ENCODE measurements at places on chromosomes 12 and 14.

- no peak for DNase-seq
Measured at GRCh38 chr12:127723251-127723650, 543.7 kb upstream of the TMEM132C start.

DNA sequence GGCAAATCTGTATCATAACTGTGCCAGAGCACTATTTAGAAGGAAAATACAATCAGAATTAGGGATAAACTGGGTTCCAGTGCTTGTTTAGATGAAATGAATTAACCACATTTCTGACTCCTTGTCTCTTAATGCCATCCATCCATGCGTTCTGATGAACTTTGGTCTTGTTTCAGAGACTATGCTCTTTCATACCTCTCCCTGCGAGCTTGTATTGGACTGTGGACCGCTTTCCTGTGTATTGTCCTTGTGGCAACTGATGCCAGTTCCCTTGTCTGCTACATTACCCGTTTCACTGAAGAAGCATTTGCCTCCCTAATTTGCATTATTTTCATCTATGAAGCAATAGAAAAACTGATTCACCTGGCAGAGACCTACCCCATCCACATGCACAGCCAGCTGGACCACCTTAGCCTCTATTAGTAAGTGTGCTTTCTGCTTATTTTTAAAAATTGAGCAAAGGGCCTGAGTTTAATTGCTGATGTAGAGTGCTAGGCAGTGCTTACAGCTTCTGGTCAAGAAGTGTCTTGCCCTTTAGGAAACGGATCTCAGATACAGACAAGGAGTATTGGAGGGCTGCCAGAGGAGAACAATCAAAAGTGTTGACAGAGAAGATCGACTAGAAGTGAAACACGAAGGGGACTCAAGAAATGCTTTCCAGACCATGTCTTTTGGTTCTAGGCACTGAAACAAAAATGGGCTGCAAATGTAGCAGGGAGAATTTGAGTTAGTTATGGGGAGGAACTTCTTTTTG lies 46.7 kb downstream of the SLC4A8 start:
- DNase-seq: no peak

- DNase-seq: no peak
Measured at GRCh38 chr12:110186059-110186458, 61.9 kb downstream of the IFT81 start.

DNA sequence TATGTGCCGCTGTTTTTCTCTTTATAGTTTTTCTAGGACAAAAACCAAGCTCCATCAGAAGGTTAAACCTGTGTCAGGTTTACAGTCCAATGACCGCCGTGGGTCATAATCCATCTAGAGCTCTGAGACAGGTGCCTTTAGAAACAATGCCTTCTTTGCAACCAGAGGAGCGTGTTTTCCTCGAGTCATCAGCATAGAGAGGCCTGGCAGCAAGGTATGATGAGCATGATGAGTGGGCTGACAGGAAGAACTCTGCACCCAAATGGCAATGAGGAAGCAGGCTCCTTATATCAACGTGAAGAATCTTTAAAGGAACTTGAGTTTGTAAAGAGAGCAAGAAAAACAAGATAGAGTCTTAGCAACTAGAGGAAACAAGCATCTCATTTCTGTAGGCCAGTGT lies 60.5 kb upstream of the NUDT4 start:
- no peak for DNase-seq

DNA sequence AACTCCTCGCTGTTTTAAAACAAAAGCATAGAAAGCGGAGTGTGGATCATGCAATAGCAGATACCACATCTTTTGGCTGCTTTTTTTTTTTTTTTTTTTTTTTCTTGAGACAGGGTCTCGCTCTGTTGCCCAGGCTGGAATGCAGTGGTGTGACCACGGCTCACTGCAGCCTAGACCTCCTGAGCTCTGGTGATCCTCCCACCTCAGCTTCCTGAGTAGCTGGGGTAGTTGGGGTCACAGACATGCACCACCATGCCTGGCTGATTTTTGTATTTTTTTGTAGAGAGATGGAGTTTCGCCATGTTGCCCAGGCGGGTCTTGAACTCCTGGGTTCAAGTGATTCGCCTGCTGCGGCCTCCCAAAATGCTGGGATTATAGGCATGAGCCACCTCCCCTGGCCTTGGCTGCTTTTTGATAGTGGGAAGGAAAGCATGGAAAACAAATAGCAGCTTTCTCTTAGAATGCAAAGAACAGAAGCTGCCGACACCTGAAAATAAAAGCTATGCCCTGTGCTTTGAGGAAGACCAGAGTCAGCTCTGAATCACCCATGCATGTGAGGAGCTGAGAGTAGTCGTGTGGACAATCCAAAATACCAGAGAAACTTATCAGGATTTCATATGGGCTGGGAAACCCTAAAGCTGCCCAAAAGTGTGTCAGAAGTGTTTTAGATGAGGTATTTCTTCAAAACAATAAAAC lies 3.6 kb upstream of the ELK3 start:
- DNase-seq: no peak

- peak; percentile 76 for DNase-seq
Measured at GRCh38 chr12:13196130-13196921, at the start of gene EMP1. EMP1 (plus strand) TSS chr12:13196726; CDS start chr12:13211511, 14,785 bp downstream.

DNA sequence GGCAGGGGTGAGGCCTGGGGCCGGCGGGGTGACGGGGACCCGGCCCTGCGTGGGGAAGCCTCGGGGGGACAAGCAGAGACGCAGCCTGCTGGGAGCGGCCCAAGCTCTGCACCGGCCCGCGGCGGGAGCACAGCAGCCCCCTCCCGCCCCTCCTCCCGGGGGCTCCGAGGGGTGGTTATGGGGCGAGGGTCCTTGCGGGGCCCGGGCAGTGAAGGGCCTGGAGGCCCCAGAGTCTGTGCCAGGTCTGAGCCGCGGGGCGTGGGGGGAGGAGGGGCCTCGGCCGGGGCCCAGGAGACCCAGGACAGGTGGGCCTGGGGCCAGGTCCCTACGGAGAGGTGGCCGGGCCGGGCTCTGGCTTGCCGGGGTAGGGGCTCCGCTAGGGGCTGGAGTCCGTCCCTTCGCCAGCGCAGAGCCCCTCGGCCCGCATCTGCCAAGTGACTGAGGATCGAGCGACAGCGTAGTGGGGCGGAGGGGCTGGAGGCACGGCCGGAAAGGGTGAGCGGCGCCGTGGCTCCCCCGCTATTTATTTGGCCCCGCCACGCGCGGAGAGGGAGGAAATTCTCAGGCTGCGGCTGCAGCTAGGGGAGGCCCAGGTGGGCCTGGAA lies 495 bp downstream of the TMEM121 start:
- DNase-seq: no peak

DNA sequence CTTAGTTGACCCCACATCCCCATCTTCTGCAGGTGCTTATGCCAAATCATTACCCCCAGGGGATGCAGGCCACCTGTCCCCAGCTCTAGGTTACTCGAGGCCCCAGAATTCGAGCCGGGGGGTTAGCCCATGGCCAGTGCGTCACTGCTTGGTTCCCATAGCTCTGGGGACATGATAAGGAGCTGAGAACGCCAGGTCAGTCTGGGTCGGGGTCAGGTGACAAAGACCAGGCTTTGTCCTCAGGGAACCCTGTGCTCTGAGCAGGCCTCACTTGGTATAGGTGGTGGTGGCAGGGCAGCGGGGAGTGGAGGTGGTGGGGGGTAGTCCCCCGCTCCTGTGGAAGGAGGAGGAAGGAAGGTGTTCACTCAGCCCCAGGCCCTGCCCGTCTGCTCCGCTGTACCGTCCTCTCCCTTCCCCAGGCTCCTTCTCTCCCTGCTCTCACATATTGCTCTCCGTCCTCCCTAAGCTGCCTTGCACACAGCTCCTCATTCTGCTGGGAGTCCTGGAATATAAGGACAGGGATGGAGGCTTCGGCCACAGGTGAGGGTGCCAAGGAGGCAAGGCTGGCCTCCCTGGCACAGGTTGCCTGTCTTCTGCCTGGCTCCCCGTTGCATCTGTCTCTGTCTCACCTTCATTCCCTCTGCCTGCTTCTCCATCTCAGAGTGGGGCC lies 2.0 kb upstream of the MYH6 start:
- no peak for DNase-seq

DNA sequence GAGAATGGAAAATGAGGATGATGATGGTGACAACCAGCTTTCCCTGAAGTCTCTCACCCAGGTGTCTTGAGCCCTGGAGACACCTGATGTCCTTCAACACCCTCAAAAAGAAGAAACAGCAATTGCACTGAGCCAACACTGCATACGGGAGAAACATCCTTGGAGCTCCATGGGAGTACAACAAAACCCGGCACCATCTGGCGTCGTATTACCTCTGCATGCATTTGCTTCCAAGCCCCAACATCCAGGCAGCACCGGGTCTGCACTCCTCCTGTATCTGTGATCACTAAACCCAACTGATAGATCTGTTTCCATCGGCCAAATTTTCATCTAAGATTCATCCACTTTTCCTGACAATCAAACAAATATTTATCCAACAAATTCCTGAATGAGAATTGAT lies 249.9 kb downstream of the DPF3 start:
- DNase-seq: no peak

DNA sequence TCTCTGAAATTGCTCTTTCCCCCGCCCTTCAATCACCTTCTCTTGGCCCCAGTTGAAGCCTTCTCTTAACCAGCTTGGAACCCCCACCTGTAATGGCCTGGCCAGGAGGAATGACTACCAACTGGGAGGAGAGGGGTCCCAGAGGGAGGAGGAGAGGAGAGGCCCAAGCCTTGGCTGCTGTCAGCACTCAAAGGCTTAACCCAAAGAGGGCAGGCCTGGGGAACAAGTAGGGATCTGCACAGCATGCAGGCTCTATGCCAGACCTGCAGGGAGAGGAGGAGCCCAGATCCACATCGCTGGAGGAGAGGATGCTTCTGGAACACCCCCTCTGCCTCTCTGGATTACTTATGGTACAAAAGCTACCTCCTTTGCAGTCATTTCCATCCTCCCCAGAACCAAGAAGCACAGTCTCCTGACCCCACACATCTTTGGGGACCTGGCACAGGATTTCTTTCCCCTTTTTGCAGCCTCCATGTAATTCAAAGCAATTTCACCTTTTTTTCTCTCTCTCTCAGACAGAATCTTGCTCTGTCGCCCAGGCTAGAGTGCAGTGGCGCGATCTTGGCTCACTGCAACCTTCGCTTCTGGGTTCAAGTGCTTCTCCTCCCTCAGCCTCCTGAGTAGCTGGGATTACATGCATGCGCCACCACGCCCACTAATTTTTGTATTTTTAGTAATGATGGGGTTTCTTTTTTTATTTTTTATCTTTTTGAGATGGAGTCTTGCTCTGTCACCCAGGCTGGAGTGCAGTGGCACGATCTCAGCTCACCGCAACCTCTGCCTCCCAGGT lies 6.2 kb downstream of the RARG start:
- no peak for DNase-seq

GRCh38 chr14:95136631-95137030 lies 20.7 kb downstream of the DICER1 start:
- DNase-seq: no peak

- no peak for DNase-seq
Measured at GRCh38 chr12:13670285-13670866, 311.0 kb downstream of the GRIN2B start.

DNA sequence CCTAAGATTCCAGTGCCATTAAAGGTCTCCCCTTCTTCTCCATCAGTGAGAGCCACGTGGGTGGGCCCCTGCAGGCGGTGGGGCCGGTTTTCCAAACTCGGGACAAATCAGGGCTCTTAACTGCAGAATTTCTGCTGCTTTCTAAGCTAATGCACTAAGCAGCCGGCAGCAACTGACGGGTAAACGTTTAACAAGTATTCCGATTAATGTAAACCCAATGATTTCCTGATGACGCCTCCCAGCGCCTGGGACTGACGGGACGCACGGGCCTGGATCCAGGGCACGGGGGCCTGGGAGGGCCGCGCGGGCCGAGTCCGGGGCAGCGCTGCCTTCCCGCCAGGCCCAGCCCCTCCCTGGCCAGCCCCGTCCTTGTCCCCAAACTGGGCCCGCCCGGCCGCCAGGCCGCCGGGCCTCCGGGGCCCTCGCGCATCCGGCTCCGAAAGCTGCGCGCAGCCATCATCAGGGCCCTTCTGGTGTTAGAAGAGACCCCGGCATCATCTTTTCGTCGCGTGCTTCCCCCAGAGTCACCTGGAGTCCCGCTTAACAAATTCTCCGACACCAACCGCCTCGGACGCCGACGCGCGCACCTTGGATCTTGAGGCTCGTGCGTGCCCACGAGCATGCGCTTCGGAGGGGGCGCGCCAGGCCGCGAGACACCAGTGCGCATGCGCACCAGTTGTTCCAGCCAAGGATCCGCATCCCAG lies at the start of gene MLH3:
Gene MLH3, minus strand, starts transcription at position 616 of the 704 bp plus-strand sequence. CDS start 1,812 bp downstream, outside the sequence.
- DNase-seq: peak; percentile 81

DNA sequence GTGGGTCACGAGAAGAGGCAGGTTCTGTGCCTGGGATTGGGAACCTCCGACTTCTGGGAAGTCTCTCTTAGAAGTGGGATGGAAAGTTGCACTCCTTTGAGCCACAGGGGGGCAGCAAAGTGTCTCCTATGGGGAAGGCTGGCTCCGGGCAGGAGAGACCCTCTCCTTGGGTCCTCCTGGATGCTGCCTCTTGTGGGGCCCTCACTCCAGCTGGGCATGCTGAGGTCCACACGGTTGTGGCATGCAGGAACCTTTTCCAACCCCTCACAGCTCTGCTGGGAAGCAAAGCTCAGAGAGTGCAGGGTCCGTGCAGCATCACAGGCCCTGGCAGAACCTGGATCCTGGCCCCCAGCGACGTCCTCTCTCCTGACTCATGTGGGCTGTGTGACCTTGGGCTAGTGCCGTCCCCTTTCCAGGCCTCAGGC lies 17.4 kb downstream of the SDSL start:
- no peak for DNase-seq

DNA sequence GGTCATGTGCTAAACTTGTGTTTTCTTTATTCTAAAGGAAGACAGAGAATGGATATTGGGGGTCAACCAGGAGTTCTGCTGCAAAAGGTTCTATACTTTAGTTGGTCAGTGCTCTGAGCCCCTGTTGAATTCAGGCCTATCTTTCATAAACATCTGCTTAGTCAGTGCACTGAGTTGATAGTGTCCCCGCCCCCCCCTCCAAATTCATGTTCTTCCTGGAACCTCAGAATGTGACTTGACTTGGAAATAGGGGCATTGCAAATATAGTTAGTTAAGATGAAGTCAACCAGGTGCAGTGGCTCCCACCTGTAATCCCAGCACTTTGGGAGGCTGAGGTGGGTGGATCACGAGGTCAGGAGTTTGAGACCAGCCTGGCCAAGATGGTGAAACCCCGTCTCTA lies 23.3 kb downstream of the CHST11 start:
- no peak for DNase-seq

DNA sequence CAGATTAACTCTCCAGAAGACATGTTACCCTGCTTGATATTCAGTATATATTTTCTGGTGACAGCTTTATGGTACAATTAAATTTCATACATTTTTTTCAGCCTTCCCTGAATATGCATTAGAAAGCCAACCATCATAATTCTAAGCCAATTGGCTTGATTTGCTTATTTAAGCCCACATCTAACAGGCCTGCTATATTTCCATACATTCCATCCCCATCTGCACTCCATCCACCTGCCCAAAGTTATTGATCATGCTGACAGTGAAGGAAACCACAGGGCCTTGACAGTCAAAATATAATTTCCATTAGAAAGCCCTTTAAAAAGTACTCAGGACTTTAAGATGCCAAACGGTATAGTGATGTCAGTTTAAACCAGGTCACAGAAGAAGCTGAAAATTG lies 164.3 kb downstream of the GXYLT1 start:
- DNase-seq: no peak

All from CD4-positive, alpha-beta T cell treated with Interleukin-17A for 1 hour (primary cell).